Stimulated activated CD4-positive, alpha-beta T cell treated with anti-CD3 and anti-CD28 coated beads, Interleukin-4, amount 100 ng/mL, for 4 hours (primary cell): ENCODE measurements at places on chromosomes 1 and 21.

DNA sequence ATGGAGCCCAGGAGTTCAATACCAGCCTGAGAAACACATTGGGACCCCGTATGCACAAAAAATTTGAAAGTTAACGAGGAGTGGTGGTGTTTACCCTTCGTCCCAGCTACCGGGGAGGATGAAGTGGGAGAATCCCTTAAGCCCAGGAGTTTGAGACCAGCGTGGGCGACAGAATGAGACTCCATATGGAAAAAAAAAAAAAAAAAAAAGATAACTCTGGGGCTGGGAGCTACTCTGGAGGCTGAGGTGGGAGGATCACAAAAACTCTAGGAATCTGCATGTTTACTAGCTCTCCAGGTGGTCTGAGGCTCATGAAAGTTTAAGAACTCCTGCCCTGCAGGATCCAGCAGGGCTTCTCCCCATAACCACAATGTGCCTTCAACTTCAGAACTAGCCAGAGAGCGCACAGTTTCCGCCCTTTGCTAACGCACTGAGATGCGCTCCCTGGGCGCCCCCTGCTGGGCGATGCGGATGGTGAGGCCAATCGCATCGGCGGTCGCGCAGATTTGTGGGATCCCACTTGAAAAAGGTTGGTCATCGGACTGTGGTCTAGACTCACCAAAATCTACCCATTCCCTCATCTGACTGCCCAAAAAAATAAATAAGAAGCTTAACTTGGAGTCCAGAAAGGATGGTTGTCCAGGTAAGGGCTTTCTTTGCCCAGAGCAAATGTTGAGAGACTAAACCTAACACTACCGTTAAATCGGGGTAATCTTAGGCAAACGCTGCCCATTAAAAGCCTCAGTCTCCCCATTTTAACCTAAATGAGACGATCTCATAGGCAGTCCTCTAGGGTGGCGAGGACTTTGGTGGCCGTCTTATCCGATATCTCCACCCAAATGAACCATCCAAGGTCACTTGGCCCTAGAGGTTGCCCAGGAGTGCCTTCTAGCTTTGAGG lies 8.8 kb downstream of the ZNF683 start:
- peak; percentile 85 for DNase-seq

- no peak for DNase-seq
Observed at GRCh38 chr1:246155923-246156322, 351.2 kb downstream of the SMYD3 start.

DNA sequence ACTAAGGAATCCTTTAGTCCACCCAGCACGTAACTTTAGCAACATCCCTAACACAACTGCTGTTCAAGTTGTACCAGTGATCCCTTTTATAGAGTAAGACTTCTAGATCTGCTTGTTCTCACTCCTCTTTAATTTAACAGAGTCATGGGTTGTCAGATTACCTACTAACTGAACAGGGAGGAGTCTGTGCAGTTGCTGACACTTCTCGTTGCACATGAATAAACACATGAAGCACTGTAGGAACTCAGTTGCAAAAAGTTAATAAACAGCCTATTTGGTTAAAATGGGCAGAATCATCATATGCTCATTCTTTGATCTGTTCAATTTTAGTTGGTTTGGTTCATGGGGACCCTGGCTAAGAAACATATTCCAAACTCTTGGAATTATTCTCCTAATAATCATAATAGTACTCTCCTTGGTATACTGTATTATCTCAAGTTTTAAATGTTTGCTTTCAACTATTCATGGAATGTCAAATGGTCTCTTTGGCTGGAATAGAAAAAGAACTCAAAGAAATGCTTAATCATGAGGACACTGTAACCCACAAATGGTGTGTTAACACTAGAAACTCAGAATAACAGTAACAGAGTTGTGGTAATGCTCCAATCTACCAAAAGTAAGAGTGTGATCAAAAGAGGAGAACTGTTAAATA lies 15.6 kb downstream of the PLPPR5 start:
- DNase-seq: no peak

DNA sequence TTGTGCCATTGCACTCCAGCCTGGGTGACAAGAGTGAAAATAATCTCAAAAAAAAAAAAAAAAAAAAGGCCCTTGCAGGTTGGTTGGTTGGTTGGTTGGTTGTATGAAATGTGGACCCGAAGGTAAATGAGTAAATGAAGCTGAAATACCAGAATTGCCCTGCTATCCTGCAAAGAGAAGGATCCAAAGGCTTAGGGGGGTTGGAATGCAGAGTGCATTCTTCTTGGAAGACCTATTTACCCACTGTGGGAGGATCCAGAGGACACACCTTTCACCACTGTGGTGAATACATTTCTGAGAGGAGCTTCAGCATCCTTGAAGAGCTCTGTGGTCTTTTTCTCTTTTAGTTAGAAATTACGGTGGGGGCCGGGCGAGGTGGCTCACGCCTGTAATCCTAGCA lies 28.7 kb upstream of the EIF4G3 start:
- DNase-seq: no peak

- no peak for DNase-seq
Observed at GRCh38 chr1:71561206-71561605, 480.4 kb upstream of the ZRANB2 start.
